Activated CD8-positive, alpha-beta memory T cell treated with anti-CD3 and anti-CD28 coated beads, Interleukin-2, amount 10 ng/mL, durations not matched to agents 7 days and 5 days (primary cell): ENCODE measurements at places on chromosomes 1 and 21.

DNA sequence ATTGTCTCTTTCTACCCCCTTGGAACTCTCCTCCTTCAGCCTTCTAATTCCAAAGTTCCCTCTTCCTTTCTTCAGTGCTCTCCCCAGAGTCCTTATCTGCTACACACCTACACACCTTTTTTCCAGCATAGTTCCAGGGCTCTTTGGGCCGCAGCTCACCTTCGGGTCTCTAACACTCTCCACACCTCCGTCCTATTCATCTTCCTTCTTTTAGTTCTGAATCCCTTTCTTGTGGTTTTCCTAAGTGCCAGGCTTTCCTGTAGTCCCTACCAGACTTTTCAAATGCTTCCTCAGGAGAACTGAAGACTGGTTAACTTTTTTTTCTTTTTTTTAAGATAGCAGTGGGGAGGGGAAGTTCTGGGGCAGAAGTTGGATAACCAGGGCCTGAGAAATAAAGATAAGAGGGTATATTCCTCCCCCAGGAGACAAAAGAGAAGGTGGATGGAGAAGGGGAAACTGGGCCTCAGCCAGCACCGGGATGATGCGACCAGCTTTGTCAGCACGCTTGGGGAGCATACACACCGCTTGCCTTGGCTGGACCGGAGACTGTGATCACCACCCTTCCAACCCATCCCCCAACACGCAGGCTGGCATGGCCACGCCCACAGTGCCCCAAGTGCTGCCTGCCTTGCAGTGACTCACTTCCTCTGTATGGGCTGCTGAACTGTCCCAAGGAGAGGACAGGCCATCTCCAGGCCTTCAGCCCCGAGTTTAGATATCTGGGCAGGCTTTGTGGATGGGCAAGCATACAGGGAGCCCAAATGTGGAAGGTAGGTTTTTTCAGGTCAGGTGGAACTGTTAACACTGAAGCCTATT is 2.5 kb upstream of the CERS2 start:
- DNase-seq, result peak; percentile 77

DNA sequence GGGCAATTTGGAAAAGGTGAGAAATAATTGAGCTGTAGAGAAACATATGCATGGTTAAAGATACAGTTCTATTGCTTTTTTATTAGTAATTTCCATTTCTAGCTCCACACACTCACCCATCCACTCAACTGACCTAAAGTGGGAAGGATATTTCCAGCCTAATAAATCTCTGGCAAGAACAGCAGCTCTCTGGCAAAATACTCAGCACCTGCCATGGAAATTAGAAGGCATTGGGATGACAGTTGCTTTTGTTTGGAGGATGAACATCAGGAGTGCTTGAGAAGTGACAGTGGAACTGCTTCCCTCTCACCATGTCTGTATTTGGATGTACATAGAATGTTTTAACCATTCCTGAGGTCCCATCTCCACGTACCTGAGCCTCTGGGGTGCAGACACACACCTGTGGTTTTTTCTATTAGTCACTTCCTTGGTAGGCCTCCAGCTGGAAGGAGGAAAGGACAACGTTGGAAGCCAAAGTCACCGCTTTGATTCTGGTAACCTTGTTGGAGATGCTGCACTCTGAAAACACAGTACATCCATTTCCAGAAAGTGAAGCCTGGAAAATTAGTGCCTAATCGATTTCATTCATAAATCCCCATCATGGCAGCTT is 62.3 kb upstream of the RUNX1 start:
- DNase-seq, result no peak

- no peak for DNase-seq
These were observed 277.4 kb upstream of the LRRC7 start for GRCh38 chr1:69290291-69290690.

DNA sequence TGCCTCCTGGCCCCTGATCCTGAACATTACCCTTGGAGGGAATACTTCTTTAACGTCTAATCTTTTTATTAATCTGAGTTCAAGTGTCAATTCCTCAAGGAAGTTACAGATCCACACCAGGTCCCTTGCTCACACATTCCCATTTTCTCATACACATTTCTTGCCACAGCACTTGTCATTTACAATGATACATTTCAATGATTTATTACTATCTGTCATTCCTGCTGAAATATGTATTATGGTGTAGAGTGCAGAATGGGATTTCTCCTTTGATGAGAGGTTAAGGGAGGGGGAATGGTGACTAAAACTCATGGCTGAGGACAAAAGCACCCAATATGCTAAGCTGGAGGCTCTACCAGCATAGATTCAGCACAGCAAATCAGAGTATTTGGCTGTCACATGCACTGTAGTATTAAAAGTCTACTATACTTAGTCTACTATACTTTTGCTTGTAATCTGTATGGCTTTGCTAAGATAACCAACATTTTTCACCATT is 982.5 kb downstream of the TTLL7 start:
- DNase-seq, result no peak

DNA sequence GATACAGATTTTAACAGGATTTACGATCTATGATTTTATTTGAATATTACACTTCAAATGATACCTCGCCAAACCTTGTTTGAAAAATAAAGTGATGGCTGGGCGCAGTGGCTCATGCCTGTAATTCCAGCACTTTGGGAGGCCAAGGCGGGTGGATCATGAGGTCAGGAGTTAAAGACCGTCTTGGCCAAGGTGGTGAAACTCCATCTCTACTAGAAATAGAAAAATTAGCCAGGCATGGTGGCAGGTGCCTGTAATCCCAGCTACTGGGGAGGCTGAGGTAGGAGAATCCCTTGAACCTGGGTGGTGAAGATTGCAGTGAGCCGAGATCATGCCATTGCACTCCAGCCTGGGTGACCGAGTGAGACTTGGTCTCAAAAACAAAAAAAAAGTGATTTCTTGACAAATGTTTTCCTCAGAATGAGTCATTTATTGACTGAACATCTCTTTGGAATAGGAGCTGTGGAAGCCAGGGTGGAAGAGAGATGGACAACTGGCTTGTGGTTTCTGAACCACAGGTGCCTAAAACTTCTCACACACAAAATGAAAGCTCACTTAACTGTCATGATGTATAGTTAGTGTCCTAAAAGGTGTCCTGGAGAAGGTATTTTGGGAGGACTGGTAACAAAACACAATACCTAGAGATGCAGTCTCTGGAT is 11.9 kb downstream of the PKNOX1 start:
- no peak for DNase-seq

GRCh38 chr1:39609618-39610331 is 29.7 kb downstream of the HEYL start:
- DNase-seq, result peak; percentile 73

DNA sequence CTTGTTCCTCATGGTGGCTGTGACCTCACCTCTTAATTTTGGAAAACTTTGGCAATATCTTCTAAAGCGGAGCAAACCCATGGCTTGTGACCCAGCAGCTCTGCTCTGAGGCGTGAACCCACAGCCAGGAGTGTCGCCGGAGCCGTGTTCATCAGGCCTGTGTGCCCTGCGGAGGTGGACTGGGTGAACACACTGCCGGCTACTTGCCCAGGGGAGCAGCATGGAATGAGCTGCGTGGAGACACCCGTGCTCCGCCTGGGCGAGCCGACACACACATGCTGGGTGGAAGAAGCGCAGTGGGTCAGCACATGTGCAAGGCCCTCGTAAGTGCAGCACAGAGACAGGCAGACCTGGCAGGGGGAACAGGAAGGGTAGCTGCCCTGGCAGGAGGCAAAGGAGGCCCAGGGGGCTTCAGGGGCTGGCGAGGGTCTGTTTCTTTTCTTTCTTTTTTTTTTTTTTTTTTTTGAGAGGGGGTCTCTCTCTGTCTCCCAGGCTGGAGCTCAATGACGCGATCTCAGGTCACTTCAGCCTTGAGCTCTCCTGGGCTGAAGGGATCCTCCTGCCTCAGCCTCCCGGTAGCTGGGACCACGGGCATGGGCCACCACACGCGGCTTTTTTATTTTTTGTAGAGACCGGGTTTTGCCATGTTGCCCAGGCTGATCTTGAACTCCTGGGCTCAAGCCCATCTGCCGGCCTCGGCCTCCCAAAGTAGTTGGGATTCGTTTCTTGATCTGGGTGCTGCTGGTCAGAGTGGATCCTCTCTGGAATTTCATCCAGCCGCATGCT is 41.8 kb downstream of the AGPAT3 start:
- no peak for DNase-seq

DNA sequence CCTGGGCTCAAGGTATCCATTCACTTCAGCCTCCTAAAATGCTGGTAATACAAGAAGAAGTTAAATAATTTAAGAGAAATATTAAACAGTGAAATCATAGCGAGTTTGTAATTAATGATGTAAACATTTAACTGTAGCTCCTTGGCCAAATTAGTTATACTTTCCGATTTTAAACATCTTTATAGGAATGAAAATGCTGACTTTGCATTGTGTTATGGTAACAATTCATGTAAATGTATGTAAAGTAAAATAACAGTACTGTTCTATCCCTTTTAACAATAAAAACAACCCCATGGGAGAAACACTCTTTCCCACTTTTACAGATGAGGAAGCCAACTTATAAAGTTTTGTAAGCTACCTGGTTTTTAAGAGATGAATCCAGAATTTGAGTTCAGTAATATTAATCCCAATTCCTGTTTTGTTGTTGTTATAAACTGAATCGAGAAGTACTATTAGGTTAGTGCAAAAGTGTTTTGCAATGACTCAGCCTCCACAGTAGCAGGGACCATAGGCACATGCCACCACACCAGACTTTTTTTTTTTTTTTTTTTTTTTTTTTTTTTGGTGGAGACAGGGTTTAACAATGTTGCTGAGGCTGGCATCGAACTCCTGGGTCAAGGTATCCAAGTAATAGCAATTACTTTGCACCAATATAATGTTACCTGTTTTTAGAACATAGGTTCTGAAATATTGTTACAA is 1360.4 kb downstream of the BRINP3 start:
- DNase-seq, result no peak

GRCh38 chr1:188706742-188707141 is 1770.9 kb downstream of the BRINP3 start:
- no peak for DNase-seq

GRCh38 chr1:200146100-200146499 is 118.6 kb downstream of the NR5A2 start:
- no peak for DNase-seq

GRCh38 chr1:12593621-12594066 is 24.4 kb downstream of the DHRS3 start:
- no peak for DNase-seq

DNA sequence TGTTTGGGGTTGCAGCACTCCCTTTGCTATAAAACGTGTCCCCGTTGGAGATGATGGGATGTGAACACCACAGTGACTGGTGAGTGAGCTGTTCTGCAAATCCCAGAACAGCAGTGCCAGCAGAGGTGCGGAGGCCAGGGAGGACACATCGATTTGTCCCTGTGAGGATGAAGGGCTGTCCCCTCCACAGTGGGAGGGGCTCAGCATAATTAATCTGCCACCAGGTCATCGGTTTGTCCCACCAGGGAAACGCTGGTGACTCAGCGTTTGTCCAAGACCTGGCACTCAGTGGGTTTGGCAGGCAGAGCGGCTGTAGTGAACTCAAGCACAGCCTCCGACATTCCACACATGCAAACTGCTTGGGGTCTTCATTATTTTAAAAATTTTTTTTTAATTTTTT is 22.8 kb upstream of the PDE9A start:
- DNase-seq, result no peak

DNA sequence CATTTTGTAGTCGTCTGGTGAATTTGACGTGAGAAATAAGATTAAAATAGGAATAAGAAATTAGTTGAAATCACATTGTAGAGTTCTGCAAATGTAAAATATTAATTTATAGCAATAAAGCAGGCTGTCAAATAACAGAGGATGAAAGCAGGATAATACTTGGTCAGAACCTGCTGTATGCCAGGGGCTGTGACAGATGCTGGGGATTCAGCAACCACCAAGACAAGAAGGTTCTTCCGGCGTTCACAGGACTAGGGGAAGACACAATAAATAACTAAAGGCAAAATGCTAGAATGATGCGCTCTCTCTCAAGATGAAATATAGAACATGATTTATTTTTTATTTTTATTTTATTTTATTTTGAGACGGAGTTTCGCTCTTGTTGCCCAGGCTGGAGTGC is 6.8 kb upstream of the PARK7 start:
- no peak for DNase-seq

- DNase-seq, result no peak
These were observed 78.4 kb upstream of the DIRAS3 start for GRCh38 chr1:68128820-68129219.

DNA sequence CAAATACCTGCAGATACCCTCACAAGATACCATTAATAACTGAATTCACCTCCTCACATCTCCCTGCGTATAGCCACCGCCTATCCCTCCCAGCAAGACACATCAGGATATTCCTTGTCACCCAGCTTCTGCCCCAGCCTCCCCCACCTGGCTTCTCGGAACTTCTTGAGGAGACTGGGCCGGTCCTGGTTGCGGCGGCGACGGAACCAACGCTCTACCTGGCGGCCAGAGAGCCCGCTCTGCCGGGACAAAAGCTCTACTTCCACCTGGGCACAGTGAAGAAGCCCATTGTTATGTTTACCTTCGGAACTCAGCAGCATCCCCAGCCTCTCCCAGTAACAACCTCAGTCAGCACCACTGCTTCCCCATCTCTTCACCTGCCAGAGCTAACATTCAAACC is 6.7 kb downstream of the CERS2 start:
- no peak for DNase-seq

GRCh38 chr1:245310571-245311531 is 156.1 kb downstream of the KIF26B start:
- DNase-seq, result no peak

GRCh38 chr1:235073331-235073967 is 55.2 kb downstream of the TOMM20 start:
- no peak for DNase-seq

GRCh38 chr1:222979561-222979960 is 163.5 kb downstream of the TLR5 start:
- no peak for DNase-seq

GRCh38 chr1:20540281-20540680 is 12.1 kb upstream of the FAM43B start:
- no peak for DNase-seq

DNA sequence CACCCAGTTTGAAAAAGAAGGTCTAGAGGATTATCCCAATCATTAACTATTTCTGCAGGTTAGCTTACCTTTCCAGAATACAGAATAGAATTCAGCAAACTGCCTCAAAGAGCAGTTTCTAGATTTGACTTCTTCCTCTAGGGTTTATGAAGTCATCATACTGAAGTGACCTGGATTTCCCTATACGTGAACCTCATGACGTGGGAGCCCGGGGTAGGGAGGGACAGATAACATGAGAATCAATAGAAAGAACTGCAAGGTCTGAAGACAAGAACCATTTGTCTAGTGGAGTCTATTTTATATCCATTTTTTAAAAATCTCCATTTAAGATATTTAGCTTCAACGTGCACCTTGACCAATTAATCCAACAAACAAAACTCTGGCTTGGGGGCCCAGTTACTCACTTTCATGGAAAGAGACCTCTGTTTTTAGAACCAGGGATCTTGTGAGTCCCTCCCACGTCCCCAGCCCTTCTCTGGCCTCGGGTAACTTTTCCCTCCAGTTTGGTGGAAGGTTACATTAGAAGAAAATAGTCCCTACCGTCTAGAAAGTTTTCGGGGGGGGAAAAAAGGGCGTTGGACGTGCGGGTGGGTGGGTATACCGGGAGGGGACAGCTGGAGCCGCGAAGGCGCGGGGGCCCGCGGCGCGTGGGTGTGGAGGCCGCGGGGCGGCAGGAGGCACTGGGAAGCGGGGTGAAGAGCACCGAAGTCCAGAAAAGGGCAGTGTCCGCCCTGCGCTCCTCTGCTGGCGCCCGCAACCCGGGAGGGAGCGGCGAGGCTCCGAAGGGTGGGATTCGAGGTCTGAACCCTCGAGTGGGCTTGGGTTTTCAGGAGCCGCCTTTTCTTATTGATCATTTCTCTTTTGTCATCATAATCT is 13.8 kb upstream of the POGZ start:
- peak; percentile 41 for DNase-seq

GRCh38 chr1:199163670-199164069 is 524.8 kb downstream of the PTPRC start:
- no peak for DNase-seq
